ENCODE measurements at places on chromosomes 13 and 19. TPM values are rescaled to one million over a fixed set of nuclear protein-coding genes. Genes with fewer than 3 reads are reported as not detected.

Gene MCOLN1
- 14.9 TPM for total RNA-seq

DNA sequence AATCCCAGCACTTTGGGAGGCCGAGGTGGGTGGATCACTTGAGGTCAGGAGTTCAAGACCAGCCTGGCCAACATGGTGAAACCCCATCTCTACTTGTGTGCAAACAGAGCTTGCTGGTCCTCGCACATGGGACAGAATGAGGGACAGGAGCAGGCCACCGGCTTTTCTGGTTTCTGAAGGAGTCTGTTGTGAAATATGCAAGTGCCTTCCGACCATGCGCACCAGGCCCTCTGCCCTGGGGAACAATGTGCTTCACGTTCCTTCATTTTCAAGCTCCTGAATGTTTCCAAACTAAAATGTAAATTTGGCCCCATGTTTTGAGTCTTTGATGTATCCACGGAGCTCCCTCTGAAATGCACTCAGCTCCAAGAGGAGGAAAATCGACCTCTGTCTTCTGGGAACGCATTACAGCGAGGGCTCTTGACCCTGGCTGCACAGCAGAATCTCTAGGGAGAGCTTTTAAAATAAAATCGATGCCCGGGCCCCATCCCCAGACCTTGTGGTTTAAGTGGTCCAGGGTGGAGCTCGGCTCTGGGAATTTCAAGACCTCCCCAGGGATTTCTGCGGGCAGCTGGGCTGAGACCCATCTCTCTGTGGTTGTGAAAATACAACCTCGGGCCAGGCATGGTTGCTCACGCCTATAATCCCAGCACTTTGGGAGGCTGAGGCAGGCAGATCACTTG, 9.3 kb upstream of the ACP4 start:
- H3K27ac ChIP-seq = no peak overlapping the region
- no peak for DNase-seq
- peaks cover 7% of the 10 kb centered on the region for H3K4me1 ChIP-seq
- H3K27me3 ChIP-seq = peaks cover 24% of the 10 kb centered on the region
- no peak overlapping the region for H3K4me3 ChIP-seq

- no peaks in the 10 kb centered on the region for H3K27me3 ChIP-seq
- H3K4me1 ChIP-seq = no peaks in the 10 kb centered on the region
- H3K4me3 ChIP-seq = no peak overlapping the region
- no peak overlapping the region for H3K27ac ChIP-seq
- H3K36me3 ChIP-seq = no peaks in the 10 kb centered on the region
- DNase-seq = no peak
Measured at GRCh38 chr13:31835932-31836331, 96.6 kb downstream of the RXFP2 start.

DNA sequence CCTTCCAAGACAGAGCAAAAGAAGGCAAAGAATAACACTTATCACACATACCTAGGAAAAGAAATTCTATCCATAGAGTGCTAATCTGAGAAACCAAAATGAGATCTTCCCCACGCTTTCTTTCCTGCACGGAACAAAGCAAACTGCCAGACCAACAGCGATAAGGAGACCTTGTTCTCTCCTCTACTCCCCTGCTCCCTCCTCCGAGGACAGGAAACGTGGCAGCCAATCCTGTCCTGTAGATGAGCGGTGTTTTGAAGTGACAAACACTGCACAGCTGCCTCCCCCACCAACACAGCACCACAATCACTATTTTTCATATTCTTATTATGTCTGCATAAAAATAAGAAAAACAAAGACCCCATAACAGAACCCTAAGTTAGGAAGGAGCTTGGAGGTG, 113.9 kb upstream of the IRS2 start:
- no peaks in the 10 kb centered on the region for H3K27me3 ChIP-seq
- no peaks in the 10 kb centered on the region for H3K36me3 ChIP-seq
- no peak overlapping the region for H3K27ac ChIP-seq
- DNase-seq = no peak
- no peak overlapping the region for H3K4me3 ChIP-seq
- no peaks in the 10 kb centered on the region for H3K4me1 ChIP-seq

GRCh38 chr13:41587490-41587889, 130.1 kb downstream of the RGCC start:
- H3K4me1 ChIP-seq = no peaks in the 10 kb centered on the region
- H3K4me3 ChIP-seq = no peak overlapping the region
- H3K27ac ChIP-seq = no peak overlapping the region
- no peaks in the 10 kb centered on the region for H3K27me3 ChIP-seq
- H3K36me3 ChIP-seq = no peaks in the 10 kb centered on the region

Measured in CD4-positive, alpha-beta memory T cell (primary cell).